DMS79 (cell line): ENCODE measurements at places on chromosomes 12 and 14.

GRCh38 chr12:33226671-33227070 is 212.9 kb downstream of the SYT10 start:
- DNase-seq, result no peak

GRCh38 chr12:69392179-69392928 is 32.8 kb downstream of the YEATS4 start:
- no peak for DNase-seq

- no peak for DNase-seq
Measured at GRCh38 chr12:52046859-52047258, 4.4 kb upstream of the NR4A1 start.

DNA sequence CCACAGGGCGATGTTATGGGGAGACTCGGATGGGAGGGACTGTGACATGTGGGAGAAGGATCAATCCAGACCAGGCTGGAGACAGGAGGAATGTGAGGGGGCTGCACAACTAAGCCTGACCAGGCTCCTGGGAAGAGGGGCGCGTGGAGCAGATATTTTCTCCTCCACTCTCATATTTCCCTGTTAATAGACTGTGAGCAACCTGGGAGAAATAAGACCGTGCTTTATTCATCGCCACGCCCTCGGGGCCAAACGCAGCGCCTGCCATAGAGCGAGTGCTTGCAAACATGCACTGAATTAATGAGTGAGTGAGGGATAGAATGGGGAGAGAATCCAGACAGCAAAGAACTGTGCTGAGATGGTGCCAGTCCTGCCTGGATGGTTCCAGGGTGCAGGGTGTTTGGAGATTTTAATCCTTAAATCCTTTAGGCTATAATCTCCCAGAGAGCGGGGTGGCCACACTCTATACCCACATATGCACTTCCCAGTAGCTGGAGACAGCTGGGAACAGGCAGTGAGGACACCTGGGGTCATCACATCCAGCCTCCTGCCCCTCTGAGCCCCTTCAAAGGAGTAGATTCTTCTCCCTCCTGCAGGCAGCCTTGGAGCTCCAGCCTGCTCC is 13.6 kb upstream of the FAIM2 start:
- no peak for DNase-seq

GRCh38 chr12:45348986-45349385 is 133.1 kb downstream of the ANO6 start:
- no peak for DNase-seq

- no peak for DNase-seq
Measured at GRCh38 chr12:68953536-68953935, 20.6 kb upstream of the CPM start.

DNA sequence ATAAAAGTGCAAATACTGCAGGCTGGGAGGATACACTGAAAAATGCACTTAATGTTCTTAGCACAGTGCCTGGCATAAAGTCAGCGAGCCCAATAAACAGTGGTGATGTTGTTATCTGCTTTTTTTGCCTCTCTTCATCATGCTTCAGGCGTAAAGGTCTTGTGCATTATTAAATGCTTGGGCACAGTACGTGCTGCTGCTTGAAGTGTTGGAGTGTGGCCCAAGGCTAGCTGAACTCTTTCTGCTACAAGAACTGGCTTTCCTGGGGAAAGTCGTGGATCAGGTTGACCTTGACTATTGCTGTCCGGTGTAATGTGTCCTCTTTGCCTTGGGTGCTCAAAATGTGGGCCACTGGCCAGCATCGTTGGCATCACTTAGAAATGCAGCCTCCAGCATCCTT is 43.0 kb downstream of the SMOC1 start:
- DNase-seq, result no peak

DNA sequence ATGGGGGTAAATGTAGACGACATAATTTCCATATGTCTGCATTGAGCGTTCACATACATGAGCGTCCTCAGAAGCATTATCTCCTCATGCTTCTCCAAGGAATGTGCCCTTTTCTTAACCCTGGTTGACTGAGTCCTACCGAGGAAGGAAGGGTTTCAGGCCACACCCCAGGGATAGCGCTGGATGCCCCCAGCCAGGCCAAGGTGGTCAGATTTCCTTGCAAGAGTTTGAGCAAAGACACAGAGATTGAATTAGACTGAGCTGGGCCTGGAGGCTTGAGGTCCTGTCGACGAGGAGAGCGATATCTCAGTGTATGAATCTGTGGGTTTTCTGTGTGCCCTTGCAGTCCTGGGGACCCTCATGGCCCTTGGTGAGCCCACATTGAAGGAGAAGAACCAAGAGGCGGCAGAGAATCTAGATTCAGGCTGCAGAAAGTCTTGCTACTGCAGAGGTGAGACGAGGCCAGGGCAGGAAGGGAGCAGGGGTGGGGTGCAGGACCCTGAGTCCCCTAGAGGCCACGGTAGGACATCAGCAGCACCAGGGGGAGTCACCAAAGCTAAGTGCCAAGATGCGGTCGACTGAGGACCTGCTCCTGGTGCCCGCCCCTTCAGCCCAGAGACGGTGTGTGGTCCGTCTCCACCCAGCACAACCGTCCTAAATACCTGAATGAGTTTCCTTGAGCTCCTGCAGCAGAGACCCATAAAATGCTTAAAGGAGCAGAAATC is 94.7 kb upstream of the DIO3 start:
- DNase-seq, result no peak

- DNase-seq, result no peak
Measured at GRCh38 chr12:105445649-105446048, 115.2 kb downstream of the C12orf75 start.

DNA sequence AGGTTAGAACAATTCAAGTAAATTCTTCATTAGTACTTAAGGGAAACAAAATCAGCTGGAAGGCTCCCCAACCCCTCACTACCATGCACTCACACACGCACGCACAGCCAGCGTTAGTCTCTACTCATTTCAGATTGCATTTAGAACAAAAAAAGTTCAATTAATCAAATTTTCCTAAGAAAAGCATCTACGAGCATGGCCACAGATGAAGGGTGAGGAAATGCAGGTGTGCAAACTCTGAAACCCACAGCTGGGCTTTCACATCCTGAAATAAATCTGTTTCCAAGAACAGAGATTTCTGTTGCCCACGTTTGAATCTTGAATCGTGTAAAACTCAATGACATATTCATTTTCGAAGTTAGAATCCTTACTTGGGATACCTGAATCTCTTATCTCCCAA is 62.6 kb downstream of the SEL1L start:
- DNase-seq, result no peak
